ENCODE measurements at places on chromosomes 4 and X.
A peak's percentile ranks its signal among the peaks of the same experiment; 100 is the strongest.

GRCh38 chr4:124753941-124754581 lies 41.5 kb upstream of the ANKRD50 start:
- DNase-seq = peak; percentile 70

GRCh38 chr4:112343330-112344080 lies 46.3 kb downstream of the ALPK1 start:
- no peak for DNase-seq

DNA sequence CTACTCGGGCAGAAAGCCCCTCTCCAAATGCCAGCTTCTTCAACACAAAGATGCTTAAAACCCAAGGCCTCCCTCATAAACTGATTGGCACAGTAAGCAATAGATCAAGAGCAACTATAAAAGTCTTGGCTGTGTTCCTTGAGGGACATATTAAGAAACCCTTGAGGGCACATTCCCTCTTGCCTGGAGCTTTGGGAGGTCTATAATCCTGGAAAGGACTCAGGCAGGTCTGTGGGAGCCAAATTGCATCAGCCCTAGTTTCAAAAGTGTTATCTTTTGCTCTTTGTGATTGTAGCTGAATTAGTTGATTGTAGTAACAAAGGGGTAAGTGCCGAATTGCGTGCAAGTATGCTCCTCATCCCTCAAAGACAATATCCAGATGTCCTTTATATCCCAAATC lies 18.6 kb upstream of the SETD7 start:
- DNase-seq = no peak

GRCh38 chrX:15160558-15161095 lies 109.3 kb downstream of the ASB9 start:
- no peak for DNase-seq
